ENCODE measurements at places on chromosomes 4 and X.

DNA sequence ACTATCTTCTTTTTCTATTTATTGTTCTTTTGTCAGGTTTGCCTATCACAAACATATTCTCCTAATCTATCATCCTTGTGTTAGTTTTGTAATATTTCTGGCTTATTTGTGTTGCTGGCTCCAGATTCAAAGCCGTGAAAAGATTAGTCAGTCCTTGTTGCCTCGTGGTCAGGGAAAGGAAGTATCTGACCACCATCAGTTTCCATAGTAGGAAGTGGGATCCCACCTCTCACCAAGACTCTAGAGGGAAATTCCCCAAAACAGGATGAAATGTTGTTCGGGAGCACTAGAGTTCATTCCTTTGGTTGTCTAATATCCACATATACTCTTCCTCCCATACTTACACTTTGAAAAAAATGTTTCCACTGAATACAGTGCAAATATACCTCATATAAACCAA is 131.0 kb upstream of the HUWE1 start:
- no peak for DNase-seq

DNA sequence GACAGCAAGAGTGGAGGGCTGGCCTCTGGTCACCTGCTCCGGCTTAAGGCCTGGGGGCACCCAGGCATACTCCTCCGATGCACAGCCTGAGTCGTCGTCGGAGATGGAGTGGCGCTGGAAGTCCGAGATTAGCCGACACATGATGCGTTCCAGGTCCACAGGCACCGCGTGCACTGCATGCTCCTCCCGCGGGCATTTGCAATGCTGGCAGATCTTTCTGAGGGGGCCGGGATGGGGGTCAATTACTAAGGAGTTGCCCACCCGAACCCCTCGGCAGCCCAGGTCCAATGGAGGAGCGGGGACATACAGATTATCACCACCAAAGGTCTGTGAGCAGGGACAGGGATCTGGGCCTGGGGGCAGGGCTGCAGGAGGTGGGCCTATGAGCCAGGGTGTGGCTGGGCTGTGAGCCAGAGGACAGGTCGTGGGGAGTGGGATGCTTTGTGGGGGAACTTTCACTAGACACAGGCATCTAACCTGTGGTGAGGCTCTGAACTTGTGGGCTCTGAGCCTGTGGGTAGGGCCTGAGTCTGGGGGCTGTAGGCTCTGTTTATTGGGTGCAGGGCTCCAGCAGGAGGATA is 2.4 kb downstream of the PRICKLE3 start:
- no peak for DNase-seq

DNA sequence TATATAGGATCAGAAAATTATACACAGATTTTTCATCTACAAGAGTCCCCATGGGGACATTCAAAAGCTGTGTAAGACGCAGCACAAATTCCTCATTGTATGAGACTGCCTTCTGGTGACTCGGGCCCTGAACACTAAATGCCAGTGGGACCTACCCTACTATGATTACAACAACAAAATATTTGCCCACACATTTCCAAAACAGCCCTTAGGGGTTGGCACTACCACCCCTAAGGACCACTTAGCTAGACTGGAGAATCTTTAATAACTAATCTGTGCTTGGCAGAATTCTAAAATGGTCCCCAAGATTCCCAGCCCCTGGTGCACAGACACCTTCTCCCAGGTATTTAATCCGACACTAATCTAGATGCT is 29.1 kb downstream of the UCHL1 start:
- no peak for DNase-seq

DNA sequence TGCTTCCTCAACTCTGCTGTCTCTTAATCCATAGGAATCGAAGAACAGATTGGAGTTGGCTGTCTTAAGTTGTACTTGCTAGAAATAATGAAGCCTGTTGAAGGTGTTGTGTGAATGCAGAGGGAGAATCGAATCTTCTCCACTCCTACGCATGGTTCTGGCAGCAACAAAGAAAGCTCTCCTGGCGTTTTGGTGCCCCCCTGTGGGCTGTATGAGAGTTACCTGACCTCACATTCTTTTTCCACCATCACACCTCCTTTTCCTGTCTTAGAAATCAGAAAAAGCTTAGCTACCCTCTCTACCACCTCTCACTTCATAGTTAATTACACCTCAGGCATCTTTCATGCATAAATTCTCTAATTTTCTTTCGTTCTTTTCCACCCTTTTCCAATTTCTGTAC is 16.3 kb downstream of the KLF8 start:
- peak; percentile 37 for DNase-seq

DNA sequence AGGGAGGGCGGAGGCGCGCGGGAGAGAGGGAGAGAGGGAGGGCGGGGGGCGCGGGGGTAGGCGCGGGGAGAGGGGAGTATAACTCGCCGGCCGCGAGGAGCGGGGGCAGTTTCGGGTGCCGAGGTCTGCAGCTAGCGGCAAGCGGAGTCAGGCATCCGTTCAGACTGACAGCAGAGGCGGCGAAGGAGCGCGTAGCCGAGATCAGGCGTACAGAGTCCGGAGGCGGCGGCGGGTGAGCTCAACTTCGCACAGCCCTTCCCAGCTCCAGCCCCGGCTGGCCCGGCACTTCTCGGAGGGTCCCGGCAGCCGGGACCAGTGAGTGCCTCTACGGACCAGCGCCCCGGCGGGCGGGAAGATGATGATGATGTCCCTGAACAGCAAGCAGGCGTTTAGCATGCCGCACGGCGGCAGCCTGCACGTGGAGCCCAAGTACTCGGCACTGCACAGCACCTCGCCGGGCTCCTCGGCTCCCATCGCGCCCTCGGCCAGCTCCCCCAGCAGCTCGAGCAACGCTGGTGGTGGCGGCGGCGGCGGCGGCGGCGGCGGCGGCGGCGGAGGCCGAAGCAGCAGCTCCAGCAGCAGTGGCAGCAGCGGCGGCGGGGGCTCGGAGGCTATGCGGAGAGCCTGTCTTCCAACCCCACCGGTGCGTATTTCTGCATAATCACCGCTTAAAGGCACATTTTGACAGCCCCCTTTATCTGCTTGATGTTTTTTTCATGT is at the start of gene POU4F2:
Gene POU4F2, plus strand, starts transcription at position 108 of the 720 bp plus-strand sequence. Its CDS starts 248 bp downstream, at position 356.
- no peak for DNase-seq

DNA sequence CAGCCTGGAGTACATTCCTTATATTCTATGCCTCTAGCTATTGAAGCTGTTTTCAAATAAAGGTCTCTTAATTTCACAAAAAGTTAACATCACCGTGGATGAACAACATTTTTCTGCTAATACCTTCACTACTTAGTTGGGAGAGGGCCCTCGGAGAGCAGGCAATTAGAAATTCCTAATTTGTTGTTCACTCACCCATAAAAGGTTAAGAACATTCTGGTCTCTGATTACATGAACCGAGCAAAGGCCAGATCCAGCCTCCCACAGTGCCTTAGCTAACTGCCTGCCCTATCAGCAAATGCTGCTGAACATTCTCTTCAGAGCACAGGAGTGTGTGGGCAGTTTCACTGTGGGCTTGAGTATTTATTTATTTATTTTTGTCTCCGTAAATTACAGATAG is 36.0 kb upstream of the TTC29 start:
- no peak for DNase-seq

- DNase-seq: no peak
These were observed 83.9 kb upstream of the RAI2 start for GRCh38 chrX:17944833-17945497.

GRCh38 chr4:48780865-48781214 is 761 bp upstream of the FRYL start:
- peak; percentile 24 for DNase-seq

- DNase-seq: no peak
These were observed 12.0 kb upstream of the UNC5C start for GRCh38 chr4:95560774-95561173.

DNA sequence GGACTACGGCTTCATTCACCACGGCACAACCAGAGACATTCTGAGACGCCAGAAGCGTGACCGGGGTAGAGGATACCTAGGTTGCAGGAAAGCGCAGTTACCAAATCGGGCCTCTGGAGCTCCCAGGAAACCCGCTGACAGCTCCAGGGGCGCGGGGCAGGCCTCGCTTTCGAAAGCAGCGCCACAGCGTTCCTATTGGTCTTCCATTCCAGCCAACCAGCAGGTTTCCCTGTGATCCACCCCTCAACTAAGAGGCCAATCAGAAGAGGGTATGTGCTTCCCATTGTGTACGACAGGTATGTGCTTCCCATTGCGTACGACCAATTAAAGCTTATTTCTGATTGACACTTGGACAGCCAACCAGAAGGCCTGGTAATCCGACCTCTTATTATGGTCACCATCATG is 14.9 kb downstream of the SNX12 start:
- DNase-seq: no peak

DNA sequence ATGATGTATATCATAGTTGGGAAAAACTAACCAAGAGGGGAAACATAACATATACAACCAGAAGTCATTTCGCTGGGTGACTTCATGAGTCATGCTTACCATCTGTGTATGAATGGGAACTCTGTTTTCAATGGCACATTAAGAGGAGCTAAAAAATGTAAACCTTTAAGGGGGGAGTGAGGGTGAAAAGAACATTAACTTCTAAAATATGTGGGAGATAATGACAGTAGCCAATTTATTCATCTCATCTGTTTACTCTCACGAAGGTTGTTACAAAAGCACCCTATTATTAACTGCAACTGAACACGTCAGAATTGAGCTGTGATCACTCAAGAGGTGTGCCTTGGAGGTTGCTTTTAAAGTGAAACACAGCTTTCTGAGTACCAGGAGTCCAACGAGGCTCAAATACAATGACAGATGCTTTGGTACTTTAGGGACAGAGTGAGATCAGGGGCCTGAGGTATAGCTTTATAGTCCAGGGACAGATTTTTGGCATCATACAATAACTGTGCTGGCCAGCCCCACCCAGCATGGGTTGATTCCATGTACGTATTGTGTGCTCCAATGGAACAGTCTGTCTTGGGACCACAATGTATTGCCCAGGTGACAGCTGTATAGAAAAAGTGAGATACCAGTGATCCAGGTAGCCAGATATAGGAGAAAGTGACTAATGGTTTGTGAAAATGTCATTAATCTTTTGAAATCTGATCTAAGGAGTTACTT is 107.3 kb downstream of the AMMECR1 start:
- no peak for DNase-seq

DNA sequence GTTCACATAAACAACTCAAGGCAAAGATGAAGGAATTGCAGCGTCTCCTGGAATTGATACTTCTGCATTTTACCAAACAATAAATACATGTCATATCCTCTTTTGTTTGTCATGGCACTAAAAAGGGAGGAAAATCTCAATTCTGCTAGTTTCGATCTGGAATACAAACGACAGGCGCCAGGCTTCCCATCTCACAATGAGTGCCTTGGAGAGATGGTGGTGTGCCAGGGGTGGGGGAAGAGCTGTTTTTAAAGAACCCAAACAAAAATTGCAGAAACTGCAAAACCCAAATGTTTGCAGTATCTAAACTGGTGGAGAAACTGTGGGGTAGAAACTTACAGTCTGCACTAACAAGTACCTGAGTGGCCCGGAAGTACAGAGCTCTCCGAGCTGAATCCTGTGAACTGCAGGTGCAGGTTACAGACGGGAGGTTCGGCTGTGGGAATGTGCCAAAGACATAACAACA is 53.0 kb upstream of the KLF3 start:
- no peak for DNase-seq

- no peak for DNase-seq
These were observed 6.5 kb downstream of the CENPU start for GRCh38 chr4:184727430-184727829.

DNA sequence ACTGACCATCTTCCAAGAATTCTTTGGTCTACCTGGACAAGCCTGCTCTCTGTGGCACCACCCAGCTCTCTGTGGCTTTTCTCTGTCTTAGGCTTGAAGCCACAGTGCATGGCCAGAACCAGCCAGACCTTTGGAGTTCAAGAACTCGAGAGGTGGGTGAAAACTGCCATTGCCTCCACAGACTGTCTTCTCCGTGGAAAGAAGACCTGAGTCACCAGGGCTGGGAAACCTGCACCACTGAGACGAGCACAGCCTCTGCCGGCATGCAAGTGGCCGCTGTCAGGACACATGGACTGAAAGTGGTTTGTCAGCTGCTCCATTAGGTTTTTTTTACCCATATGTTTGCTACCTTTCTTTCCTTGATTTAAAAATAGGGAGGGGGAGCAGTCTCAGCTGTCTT is 74.5 kb downstream of the MGST2 start:
- DNase-seq: no peak

GRCh38 chrX:114611018-114611619 is 27.2 kb downstream of the HTR2C start:
- DNase-seq: no peak

- no peak for DNase-seq
These were observed 6.2 kb upstream of the MOB1B start for GRCh38 chr4:70895811-70896491.
